HFF-Myc (cell line): ENCODE measurements at places on chromosomes 6 and 20.
A peak's percentile ranks its signal among the peaks of the same experiment; 100 is the strongest.

DNA sequence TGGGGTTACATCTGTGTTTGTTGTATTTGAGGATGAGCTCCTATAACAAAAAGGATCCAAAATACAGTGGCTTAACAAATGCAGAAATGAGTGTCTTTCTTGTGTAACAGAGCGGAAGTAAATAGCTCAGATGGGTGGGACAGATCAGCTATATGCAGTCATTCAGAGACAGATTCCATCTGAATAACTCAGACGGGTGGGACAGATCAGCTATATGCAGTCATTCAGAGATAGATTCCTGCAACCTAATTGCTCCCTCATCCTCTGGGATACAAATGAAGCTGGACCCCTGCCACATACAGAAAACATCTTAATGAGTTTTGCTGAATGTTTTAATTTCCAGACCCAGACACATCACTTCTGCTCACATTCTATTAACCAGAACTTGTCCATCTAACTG is 332.3 kb downstream of the BCKDHB start:
- peak; percentile 59 for DNase-seq

DNA sequence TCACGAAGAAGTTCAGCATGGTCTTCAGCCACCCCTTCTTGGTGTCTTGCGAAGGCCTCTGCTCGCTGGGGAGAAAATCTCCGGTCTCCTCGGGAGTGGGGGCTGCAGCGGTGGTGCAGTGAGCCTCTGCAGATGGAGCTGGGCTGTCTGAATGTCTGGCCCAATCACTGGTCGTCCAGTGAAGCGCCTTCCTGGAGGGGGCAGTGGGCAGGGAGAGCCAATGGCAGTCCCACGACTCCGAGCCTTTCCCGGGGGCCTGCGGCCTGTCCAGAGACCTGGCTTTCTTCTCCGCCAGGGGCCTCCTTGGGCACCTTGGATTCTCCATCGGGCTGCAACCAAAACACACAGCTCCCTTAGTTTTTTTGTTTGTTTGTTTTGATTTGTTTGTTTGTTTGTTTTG is 6.3 kb downstream of the BNIP5 start:
- no peak for DNase-seq

DNA sequence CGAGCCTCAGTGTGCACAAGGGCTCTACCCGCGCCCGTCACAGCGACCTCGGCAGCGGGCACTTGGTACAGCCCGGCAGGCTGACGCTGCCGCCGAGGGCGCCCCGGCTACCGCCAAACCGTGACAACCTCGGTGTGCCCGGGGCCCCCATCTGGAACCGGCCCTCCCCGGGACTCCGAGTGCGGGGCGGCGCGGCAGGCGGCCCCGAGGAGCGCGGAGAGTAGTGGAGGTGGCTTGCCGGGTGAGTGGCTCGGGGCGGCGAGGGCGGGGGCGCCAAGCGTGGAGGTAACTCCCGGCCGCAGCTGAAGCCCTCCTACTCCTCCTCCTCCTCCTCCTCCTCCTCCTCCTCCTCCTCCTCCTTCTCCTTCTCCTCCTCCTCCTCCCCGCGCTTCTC is at the start of gene ISM1:
ISM1 (plus strand) TSS at position 371 of the 394 bp plus-strand sequence. CDS start 503 bp downstream, outside the sequence.
- DNase-seq: no peak

DNA sequence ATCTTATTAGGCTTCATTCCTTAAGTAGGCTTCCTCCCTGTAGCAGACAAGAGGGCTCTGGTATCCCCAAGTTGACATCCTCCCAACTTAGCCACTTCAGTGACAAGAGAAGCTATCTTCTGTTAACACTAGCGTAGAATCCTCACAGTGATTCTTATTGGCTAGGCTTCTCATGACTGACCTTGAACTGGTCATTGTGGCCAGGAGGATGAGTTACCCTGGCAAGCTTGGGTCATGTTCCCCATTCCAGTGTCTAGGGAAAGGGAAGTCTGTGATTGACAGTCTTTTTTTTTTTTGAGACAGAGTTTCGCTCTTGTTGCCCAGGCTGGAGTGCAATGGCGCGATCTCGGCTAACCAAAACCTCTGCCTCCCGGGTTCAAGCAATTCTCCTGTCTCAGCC is 7.1 kb downstream of the CDKAL1 start:
- no peak for DNase-seq

- DNase-seq: no peak
Measured at GRCh38 chr6:111485342-111485741, 2.3 kb upstream of the REV3L start.

DNA sequence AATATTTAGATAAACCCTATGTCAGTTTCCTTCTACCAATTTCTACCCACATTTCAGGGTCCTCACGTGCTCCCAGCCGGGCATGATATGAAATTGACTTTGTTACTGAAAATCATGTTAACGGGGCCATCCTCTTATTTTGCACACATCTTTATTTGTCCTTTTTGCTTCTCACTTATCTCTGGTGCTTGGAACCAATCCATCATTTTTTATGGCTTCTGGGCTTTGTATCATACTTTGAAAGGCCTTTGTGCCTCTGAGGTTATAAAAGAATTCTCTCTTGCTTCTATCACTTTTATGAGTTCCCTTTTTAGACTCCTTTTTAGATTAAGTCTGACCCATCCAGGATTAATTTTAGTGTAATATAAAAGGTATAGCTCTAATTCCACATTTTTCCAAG is 117.1 kb upstream of the PRND start:
- no peak for DNase-seq
